Fibroblast of the conjunctiva (primary cell): ENCODE measurements at places on chromosomes 4 and X.

DNA sequence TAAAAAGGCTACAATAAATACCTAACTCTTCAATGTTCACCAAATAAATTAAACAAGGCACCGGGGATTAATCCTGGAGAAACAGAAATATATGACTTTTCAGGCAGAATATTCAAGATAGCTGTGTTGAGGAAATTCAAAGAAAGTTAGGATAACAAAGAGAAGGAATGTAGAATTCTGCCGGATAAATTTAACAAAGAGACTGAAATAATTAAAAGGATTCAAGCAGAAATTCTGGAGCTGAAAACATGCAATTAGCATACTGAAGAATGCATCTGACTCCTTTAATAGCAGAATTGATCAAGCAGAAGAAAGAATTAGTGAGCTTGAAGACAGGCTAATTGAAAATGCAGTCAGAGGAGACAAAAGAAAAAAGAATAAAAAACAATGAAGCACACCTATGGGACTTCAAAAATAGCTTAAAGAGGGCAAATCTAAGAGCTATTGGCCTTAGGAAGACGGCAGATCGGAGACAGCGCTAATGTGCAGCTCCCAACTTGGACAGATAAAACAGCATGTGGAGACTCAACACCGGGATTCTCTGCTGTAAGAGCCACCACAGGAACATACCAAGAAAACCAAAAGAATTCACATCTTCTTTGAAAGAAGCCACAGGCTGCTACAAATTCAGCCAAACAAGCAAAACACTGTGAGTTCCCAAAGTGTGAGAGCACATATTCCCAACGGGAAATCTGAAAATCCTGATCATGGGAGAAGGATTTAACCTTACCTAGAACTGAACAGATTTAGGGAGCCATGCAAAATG lies 1290.9 kb downstream of the PCDH18 start:
- no peak for DNase-seq

GRCh38 chr4:182593402-182593801 lies 323.8 kb downstream of the DCTD start:
- no peak for DNase-seq

GRCh38 chr4:155673453-155673979 lies 6.9 kb downstream of the GUCY1A1 start:
- no peak for DNase-seq

GRCh38 chrX:48961585-48962091 lies 4.2 kb upstream of the OTUD5 start:
- no peak for DNase-seq

DNA sequence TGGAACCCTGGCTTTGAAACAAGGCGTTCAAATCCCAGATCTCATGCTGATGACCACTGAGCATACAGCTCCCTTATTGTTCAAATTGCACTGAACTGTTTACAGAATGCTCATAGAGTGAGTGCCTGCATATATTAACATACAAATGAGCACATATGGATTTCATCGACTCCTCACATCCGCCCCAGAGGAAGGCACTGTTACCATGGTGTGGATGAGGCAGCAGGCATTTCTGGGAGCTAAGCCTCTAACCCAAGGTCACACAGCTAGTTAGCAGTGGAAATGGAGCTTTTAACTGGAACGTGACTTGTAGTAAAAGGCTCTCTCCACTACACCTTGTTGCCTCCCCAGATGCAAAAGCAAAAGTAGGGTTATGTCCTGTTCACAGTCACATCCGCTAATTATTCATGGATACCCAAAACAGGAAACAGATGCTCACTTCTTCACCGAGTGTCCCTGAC lies 289.7 kb downstream of the STK32B start:
- DNase-seq, result peak; percentile 8

DNA sequence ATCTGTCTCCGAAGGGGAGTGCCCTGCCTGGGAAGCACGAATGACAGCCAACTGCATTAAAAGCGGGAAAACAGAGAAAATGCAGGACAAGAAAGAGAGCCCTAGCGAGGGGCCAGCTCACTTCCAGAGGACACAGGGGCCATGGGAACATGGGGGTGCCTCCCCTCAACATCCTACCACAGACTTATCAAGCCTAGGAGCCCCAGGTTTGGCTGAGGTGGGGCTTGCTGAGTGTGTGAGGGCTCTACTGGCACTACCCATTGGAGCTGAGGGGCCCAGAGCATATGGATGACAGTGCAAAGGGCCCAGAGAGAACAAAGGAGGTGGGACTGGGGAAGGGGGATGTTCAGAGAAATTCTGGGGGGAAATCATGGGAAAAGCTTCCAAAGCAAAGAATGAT lies 101.8 kb downstream of the PJA1 start:
- no peak for DNase-seq

GRCh38 chr4:150447356-150447755 lies 134.6 kb upstream of the MAB21L2 start:
- DNase-seq, result no peak

DNA sequence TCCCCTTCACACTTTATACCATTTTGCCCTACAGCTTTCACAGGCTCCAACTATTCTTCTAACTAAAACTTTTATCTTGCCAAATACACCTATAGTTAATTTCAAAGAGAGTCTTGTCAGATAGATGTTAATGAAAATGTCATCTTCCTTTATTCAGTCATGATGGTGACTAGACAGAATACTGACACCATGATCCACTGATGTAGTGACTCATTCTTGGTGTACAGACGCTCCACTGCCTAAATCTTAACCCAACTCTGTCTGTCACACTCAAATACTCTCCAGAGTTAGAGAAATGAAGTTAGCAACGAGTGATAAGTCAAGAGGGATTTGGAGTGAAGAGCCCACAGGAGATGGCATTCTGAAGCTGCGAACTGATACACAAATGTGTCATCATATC lies 32.1 kb upstream of the HDAC8 start:
- no peak for DNase-seq

- DNase-seq, result no peak
Observed at GRCh38 chr4:86235549-86235948, 124.3 kb downstream of the MAPK10 start.

DNA sequence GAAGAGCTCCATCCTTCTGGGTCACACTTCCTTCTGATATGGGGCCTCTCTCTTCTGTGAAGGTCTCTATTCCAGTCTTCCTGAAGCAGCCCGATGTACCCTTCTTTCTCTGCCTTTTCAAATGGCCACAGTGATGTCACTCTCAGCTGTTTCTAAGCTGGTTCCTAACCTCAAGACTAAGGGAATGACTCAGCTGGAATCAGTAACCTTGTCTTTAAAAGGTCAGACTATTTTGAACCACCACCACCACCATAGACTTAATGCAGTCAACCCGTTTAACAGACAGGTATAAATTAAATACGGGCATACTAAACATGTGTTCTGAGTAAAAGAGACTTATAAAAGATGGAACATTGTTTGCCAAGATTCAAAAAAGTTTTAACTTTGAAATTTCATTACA lies 121.0 kb downstream of the PPA2 start:
- no peak for DNase-seq

DNA sequence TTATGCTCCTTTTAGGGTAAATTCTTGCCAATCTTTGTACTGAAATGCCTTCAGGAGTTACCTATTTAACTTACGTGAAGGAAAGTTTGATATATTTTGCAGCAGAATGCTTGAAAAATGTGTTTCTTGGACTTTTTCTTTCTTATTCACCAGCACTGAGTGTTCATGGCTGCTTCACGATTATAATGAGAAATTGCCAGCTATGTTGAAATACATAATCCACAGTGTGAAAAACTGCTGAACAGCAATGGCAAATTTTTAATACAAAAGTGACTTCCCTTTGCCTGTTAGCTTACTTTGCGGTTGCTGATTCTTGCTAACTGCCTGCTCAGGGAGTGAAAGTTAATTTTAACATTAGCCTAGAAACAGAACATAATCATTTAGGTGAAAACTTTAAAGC lies 153.8 kb upstream of the SLC4A4 start:
- DNase-seq, result no peak

DNA sequence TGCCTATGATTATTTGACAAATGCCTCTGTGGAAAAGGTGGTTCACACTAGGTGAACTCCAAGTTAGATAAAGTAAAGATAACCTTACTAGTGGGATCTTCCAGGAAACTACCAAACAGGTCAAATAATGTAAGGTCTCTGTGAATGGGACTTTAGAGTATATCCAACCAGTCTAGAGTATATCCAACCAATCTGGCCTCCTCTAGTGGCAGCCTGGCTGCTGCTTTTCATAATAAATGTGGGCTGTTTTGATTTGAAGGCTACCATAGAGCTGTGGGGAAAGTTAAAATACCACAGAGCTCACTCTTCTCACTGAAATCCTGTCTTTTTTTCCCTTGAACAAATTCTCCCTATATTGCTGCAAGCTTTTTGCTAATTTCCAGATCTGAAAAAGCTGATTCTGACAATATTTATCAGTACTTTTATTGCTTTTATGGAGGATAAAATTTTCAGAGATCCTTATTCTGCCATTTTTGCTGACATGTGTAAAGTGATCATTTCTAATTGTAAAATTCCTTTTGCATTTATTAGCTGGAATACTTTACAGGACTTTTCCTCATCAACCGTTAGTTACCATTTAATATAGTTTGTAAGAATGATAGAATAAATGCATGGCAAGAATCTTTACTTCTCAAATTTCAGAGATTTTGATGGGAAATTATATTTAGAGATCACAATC lies 111.3 kb downstream of the TET2 start:
- no peak for DNase-seq

- no peak for DNase-seq
Observed at GRCh38 chrX:147916375-147916968, 4.8 kb downstream of the FMR1 start.

DNA sequence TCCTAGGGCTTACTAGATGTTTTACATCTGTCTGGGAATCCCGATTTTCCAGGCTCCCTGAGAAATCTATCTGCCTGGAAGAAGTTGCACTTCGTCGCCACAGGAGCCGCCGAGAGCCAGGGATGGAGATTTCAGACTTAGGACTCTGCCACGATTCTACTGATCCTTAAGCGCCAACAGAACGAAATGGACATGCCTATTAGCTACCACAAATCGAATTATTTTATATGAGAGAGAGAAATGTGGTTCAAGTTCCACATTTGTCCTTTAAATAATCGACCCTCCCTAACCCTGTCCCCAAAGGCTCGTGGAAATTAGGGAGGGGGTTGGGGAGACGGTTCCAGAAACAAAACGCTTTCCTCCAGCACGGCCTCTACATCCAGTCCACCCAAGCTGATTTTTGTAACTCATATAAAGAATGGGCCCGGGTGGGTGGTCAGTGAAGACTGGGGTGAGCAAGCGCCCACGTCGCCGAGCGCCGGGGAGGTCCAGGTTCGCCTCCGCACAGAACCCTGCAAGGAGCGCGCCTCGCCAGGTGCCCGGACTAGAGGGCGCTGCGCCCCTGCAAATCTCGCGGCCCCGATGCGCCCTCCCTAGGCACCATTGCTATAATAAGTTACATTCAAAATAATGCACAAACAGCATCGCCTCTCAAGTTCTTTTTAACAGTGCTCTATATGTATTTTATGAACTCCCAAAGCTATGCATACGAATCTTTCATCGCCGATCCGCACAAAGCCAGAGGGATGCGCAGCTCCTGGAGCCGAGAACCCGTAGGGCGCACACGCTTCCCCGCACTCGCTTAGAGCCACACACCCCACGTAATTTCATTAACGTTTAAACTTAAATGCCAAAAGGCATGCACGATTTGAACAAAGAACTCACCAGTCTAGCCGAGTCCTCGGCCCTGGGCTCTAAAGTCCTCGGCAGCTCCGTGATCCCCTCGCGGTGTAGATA lies 2.1 kb upstream of the FAT1 start:
- DNase-seq, result peak; percentile 71

DNA sequence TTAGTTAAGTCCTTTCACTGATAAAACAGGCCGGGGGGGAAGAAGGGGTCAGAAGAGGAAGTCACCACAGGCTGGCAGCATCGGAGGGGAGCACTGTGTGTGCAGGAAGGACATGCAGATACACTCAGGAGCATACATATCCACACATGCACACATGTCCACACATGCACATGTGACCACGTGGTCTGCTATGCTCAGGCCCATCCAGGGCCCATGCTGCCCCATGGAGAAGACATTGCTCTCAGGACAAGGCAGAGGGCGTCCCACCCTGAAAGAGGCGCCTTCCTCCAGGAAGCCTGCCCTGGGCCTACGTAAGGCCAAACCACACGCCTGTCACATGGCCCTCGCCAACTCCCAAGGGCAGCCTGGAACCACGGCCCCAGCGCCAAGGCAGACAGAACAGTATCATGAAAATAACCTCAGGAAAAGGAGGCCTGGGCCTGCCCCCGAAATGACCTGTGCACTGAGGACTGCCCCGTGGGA lies 15.8 kb downstream of the WDR1 start:
- DNase-seq, result no peak

- no peak for DNase-seq
Observed at GRCh38 chr4:87042986-87043820, 108.4 kb downstream of the AFF1 start.

DNA sequence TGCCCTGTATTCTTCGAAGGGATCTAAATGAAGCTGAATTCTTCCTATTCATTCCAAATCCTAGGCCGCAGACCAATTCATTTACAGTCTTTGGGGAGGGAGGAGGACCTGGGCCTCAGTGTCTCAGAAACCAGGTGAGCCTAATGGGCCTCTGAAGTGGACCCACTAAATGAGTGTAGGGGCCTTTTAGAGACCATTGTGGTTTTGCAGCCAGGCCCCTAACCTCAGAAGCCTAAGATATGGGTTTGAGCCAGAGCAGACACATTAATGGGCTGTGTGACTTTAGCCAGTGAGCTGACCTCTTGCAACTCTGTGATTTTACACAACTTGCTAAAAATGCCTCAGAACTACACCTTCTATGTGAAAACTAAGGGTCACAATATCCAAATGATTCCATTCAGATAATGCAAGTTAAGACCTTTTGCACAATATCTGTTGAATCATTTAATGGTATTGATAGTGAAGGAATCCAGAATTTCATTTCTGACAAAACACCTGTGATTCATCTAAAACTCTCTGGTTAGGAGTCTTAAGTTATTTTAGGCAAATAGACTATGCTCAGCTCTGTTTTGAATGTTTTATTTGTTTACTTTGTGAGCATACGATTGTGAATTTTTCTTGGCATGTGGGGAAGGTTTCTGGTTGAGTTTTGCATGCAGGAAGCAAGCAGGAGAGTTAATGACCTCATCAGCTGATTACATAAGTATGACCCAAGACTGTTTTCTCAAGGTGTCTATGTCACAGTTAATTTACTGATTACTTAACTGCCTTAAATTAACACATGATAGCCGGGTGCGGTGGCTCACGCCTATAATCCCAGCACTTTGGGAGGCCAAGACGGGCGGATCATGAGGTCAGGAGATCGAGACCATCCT lies 75.0 kb downstream of the EVC start:
- peak; percentile 20 for DNase-seq

DNA sequence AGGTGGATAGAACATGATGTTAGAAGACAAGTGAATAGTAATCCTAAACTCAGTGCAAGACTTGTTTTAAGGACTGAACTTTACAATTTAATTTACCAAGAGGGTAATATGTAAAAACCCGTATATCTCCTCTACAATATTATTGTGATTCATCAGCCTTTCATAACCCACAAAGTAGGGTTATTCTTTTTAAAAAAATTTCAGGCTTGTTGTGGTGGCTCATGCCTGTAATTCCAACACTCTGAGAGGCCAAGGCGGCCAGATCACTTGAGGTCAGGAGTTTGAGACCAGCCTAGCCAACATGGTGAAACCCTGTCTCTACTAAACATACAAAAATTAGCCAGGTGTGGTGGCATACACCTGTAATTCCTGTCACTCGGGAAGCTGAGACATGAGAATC lies 7.2 kb downstream of the IBSP start:
- DNase-seq, result no peak
